ENCODE measurements at places on chromosomes 1 and 21.

DNA sequence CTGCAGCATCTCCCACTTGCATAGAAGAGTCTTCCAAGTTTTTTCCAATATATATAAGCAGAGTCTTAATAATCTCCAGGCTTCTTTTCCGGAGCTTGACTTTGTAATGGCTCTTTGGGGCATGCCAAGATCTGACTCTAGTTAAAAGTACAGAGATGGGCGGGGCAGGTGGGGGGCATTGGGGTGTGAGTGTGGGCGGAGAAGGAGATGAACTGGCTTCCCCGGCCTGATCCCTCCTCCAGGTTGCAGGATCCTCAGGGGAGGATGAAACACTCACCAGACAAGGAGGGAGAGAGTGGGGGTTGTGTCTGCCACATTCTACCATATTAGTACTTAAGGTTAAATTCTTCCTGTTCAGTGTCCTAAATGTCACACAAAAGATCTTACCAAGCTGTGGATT lies 23.0 kb downstream of the S100A10 start:
- DNase-seq: no peak

DNA sequence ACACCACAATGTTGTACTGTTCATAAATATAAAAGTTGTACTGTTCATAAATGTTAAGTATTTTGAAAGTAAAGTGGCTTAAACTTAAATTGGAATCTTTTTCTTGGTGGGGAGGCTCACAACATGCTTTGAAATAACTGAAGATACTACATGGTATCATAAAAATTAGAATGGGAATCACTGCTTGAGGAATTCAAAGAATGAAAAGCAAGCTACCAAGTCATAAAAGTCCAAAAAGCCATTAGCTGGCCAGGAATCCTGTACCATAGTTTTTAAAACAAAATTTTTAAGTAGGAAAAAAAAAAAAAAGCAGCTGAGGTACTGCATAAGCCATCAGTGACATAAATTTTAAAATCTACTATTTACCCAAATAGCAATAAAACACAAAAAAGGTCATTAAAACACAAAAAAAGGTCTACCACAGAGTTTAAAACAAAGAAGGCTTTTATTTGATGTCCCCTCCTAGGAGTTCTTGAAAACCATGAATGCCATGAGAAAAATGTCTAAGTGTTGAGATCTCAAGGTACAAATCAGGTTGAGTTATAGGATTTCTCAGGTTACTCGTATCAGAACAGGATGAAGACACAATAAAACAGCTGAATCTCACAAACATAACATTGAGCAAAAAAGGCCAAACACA lies 8.6 kb downstream of the ZZZ3 start:
- DNase-seq: no peak

- no peak for DNase-seq
Observed at GRCh38 chr1:40414331-40414730, 35.9 kb upstream of the ZFP69B start.

- DNase-seq: peak; percentile 5
Observed at GRCh38 chr1:38586993-38587646, 272.5 kb downstream of the RRAGC start.

DNA sequence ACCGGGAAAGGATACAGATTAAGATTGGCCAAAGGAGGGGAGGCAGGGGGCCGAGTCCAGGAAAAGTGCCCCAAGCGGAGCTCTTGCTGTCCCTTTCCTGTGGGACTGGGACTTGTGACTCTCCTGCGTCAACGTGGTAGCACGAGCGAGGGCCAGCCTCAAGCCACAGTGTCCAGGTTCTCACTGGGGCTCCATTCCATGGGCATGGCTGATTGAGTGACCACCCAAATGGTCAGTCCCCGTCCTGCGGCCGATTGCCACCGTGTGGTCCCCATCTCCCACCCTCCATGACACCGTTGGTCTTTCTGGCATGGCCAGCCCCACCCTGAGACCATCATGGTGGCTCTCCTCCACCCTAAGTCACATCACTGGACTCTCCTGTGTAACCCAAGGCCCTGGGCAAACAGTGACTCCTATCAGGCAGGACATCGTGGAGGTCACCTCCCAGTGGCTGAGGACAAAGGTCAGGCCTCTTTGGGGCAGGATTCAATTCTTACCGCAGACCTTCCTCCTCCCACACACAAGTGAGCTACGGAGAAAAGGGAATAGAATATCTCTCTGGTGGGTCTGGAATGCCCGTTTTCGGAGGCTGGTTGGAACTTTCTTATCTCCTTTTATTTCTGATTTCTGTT lies 8.9 kb upstream of the C1orf174 start:
- no peak for DNase-seq

GRCh38 chr21:44483288-44484237 lies 28.3 kb downstream of the LRRC3 start:
- no peak for DNase-seq

GRCh38 chr1:65512383-65512782 lies 91.9 kb downstream of the LEPR start:
- no peak for DNase-seq

DNA sequence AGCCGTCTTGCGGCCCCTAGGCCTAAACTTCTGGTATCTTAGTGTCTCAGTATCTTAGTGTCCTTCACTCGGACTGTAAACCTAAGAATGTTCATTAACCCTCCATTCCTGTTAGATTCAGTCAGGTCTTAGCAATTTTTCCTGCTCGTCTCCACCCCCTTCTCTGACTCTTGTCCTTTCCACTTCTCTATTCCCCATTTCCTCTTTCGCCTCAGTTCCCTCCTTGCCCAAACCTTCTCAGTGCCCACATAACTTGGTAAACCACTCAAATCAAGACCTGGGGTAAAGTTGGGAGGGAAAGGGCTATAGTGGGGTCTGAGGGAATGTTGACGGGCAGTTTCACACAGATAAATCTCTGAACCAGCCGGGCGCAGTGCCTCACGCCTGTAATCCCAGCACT lies 726 bp upstream of the FCER1G start:
- DNase-seq: no peak

DNA sequence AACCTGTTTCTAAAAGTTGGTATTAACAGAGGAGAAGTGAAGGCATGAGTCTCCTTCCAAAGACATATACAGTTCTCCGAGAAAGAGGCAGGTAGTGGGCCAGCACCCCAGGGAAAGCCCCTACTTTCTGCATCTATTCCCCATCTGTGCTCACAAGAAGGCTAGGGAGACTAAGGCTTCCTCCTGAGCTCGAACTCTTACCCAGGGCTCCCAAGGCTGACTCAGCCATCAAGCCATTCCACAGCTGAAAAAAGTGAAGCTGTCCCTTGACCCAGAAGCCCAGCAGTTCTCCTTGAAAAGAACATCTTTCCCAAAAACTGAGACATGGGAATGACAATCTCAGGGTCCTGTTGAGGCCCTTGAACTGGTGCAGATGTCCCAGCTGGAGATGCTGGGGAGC lies 1.9 kb upstream of the PADI3 start:
- no peak for DNase-seq

- no peak for DNase-seq
Observed at GRCh38 chr1:17060306-17060749, 6.5 kb upstream of the SDHB start.

DNA sequence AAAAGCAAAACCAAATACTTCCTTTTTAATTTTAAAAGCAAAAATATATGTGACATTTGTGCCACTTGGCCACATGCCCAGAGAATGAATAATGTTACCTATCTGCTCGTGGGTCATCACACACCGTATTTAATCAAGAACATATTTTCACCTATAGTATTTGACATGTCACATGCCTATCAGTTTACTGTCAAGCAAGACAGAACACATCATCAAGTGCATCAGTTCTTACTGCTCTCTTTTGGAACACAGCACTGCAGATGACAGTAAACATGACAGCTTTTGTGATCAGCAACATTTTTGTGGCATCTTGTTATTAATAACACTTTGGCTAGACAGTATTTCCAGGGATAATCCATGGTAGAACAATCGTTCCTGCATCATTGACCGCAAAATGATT lies 134.4 kb downstream of the LRRC7 start:
- no peak for DNase-seq

DNA sequence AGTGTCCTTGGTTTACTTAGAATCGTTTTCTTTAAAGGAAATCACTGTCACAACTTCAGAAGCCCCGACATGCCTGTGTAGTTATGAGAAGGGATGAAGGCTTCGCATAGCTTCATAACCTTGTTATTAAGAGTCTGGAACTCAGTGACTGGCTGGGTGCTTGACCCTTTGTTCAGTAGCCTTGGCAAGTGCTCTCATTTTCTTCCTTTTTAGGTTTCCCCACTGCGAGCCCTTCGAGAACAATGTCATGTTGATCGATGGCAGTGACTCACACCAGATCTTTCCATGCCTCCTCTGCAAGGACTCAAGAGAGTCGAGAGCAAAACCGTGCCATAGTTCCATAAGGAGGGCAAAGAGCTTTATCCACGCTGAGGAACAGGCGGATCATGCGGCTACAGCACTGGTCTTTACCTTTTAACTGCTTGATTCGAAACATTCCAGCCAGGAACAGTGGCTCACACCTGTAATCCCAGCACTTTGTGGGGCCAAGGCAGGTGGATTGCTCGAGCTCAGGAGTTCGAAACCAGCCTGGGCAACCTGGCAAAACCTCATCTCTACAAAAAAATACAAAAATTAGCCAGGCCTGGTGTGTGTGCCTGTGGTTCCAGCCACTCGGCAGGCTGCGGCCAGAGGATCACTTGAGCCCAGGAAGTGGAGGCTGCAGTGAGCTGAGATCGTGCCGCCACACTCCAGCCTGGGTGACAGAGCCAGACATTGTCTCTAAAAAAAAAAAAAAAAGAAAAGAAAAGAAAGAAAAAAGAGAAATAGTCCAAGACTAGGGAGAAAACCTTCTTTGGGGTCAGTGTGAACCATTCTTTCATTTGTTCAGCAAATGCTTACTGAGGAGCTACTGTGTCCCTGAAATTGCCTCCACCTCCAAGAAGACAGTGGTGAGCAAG lies 95.4 kb upstream of the ERRFI1 start:
- DNase-seq: no peak

DNA sequence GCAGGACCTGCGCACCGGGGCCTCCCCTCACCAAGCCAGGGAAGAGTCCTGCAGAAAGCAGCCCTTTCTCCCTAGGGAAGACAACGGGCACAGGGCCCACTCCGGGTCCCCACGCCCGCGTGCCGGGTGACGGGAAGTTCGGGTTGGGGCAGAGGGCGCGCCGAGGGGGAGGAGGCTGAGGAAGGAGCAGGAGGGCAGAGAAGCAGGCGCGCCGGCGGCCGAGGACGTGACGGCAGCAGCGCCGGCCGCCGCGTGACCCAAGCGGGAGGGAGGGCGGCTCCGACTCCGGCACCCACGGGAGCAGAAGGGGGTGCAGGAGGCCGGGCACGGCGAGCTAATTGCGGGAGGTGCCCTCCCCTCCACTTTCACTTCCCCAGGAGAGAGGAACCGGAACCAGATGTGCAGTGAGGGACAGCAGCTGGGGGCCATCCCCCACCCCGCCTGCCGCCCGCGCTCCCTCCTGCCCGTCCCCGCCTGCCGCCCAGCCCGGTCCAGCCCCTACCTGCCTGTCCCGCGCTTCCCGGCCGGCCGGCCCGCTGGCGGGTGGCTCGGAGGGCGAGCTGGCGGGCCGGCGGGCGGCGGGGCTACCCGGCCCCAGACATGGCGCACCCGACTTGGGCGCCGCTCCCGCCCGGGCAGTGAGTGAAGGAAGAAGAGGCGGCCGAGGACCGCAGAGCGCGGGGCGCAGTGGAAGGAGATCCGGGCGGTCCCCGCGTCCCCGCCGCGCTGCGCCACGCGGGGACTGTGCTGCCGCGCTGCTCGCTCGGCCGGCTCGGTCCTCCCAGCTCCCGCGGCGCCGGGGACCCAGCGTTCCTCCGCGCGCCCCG lies 510 bp downstream of the DENND4B start:
- DNase-seq: peak; percentile 50

- DNase-seq: no peak
Observed at GRCh38 chr1:55311979-55312378, 96.8 kb upstream of the USP24 start.

- DNase-seq: no peak
Observed at GRCh38 chr1:211734359-211734758, 58.9 kb upstream of the NEK2 start.

- DNase-seq: no peak
Observed at GRCh38 chr1:92274939-92275338, 23.8 kb downstream of the GLMN start.

GRCh38 chr1:179794669-179795068 lies 51.6 kb downstream of the FAM163A start:
- DNase-seq: no peak

DNA sequence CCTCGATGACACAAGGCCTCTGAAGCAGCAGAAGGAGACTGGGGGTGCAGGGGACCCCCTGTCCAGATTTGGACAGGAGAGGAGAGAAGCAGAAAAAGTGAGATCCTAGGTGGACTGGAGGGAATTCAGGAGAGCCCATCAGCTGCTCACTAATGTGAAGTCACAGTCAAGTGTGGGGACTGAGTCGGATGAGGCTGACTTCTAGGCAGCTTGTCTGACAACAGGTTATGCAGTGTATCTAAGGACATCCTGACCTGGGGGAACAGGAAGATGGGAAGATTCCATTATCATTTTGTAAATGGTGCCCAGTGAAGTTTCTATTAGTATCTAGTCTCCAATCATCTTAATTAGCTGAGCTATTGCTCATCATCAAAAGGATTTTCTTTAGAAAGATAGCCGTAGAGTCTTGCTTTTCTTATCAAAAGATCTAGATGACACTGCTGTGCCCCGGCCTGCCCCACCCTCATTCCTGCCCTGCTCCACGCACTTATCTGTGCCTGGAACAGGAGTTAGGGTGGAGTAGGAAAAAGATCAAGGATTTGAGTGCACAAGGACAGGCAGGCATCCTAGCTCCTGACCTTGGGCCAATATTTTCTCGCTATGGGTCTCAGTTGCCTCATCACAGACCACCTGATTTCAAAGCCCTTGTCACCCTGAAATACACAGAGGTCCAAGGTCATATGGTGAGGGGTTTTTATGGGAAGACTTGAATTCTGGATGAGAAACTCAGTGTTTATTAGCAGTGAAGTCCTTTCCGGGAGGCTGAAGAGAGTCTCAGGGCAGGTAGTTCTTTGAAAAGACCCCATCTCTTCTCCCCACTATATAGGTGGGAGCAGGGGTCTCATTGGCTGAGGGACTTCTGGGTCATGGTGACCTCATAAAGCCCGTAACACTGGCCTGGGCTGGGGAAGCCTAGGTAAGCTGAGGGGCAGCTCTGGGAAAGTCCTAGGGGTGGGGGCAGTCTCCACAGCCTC lies at the start of gene MROH7:
Gene MROH7 (plus strand): TSS at position 924 of the 974 bp plus-strand sequence. CDS start 11,141 bp downstream, outside the sequence.
- no peak for DNase-seq

GRCh38 chr1:32144033-32144432 lies 35.4 kb upstream of the TXLNA start:
- no peak for DNase-seq

- no peak for DNase-seq
Observed at GRCh38 chr1:172642970-172643369, 15.9 kb upstream of the FASLG start.

DNA sequence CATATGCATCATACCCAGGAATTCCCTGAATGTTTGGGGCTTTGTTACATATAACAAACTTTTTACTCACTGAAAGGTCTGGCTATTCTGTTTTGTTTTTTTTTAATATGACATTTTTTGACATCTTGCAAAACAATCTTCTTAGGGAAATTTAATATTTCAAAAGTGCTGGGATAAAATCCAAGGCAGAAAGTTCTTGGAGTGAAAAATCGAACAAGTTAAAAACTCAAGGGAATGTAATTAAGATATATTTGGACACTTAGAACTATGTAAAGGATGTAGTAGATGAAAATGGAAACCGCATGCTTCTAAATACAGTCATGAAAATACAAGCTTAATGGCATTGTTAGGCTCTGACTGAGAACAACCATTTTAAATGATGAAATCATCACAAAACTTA lies 8.6 kb downstream of the CHODL start:
- no peak for DNase-seq
